ENCODE measurements at places on chromosomes 6 and 20.

DNA sequence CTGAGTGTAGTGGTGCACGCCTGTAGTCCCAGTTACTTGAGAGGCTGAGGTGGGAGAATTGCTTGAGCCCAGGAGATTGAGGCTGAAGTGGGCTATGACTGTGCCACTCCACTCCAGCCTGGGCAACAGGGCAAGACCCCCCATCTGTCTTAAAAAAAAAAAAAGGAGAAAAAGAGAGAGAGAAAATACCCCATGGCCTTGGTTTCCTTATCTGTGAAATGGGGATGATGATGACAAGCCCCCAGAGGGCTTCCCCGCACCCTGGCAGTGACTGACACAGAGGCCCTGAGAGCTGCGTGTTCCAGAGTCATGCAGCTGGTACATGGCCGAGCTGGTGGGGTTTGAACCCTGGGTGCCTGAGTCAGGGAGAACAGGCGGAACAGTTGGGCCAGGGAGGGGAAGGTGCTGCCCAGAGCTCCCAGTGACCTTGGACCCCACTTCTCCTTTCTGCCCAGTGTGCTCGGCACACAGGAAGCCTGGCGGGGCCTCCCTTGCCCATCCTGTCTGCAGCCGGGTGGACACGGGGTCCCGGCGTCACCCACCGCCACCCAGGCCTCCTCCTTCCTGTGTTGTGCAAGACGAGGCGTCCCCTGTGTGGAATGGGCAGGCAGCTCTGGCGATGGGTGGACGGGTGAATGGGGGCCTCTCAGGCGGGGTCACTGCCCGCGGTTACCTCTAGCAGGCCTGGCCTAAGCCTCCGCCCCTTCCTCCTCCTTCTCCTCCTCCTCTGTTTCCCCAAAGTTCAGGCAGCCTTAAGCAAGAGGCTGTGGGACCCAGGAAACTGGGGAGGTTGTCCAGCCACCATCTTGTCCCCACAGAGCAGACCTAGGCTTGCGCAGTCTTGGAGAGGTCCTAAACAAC lies 84.2 kb downstream of the CEBPB start:
- no peak for DNase-seq

GRCh38 chr6:83921315-83921714 lies 61.8 kb downstream of the CYB5R4 start:
- DNase-seq: no peak

GRCh38 chr6:33925936-33926335 lies 122.1 kb upstream of the MLN start:
- DNase-seq: no peak

- no peak for DNase-seq
These were observed 190.8 kb downstream of the MTFR2 start for GRCh38 chr6:136059308-136059707.

DNA sequence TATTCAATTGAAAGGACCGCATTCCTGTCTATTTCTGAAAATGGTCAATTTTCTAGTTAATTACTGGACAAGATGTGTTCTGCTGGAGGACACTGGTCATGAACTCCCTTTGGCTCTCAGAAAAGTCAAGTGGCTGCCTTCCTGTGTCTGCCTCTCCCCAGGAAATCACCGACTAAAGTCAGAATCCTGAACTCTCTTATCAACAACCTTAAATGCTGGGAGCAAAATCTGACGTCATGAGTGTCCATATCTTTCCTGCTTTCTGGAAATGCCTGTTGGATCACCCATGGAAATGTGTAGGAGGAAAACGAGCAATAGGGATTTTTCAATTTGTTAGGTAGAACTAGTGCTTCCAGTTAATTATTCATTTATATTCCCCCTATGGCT lies 53.5 kb upstream of the PLCB1 start:
- no peak for DNase-seq

All from GM06990 (cell line).